ENCODE measurements at places on chromosomes 1 and 21. TPM values are rescaled to one million over a fixed set of nuclear protein-coding genes. Genes with fewer than 3 reads are reported as not detected.

- no peak for DNase-seq
These were observed 41.5 kb upstream of the HAO2 start for GRCh38 chr1:119327094-119327449.

OR2W3 gene
- not detected for total RNA-seq

GRCh38 chr1:50272912-50273311 lies 150.3 kb downstream of the DMRTA2 start:
- no peak for DNase-seq

FCRL1 gene
- not detected for total RNA-seq

DNA sequence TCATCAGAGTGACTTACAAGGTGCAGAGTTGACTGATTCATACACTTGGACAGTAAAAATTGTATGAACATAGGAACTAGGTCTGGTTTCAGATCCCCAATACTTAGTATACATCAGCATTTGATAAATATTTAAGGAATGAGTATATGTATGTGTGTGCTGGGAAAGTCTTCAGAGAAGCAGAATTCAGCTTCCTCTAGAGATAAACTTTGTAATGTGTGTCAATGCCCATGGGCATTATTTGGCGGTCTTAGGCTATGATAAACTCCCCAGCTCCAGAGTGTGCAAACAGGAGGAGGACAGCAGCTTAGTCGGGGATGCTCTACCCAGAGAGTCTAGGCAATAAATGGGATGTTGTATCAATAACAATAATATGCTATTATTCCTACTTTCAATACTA lies 2.9 kb upstream of the CAMK1G start:
- no peak for DNase-seq

MEGF6 gene
- 0.58 TPM for total RNA-seq

DNA sequence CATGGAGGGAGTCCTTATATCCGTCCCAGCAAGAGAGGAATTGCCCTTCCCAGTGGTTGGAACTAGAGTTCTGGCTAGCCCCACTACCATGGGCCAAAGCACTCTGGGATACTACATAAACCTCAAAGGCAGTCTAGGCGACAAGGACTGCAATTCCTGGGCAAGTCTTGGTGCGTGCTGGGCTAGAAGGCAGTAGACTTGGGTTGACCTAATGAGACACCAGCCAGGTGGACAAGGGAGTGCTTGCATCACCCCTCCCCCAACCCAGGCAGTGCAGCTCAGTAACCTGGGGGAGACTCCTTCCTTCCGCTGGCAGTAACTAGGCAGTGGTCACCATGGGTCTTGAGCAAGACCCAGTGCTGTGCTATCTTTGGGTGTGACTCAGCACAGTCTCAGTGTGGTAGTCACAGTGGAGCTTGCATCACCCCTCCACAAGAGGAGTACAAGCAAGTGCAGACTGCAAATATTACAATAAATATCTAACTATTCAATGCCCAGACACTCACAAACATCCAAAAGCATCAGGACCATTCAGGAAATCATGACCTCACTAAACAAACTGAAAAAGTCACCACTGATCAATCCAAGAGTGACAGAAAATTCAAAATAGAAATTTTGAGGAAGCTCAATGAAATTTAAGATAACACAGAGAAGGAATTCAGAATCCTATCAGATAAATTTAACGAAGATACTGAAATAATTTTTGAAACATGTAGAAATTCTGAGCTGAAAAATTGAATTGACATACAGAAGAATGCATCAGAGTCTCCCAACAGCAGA lies 84.7 kb upstream of the LYPLAL1 start:
- peak; percentile 88 for DNase-seq

DNA sequence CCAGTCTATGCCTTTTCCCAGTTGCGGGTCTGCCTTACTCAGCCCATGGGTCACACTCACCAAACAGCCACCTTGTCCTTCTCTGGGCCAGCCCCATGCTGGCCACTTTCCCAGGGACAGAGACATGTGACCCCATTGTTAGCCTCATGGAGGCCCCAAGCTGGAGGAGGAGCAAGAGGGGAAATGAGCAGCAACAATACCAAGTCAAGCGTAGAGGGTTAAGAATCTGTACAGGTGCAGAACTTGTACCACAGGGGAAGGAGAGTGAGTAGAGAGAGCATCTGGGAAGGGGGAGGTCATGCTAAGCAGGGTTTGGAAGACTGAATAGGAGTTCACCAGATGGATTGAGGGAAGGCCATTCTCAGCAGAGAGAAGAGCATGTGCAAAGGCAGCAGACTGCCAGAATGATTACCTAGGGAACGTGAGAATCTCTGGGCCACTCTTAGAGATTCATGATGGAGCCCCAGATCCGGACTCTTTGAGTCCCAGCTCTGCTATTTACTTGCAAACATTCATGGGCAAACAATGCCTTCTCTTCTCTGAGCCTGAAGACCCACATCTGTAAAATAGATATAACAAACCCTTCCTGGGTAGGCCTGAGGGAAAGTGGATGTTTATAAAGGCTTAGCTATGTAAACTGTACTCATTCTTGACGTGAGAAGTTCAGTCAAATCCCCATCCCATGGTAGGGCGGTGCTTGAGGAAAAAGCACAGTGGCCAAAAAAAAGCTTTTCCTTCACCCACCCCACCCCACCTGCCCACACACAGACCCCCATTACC lies 2.8 kb upstream of the SLC2A1 start:
- DNase-seq = peak; percentile 89

DNA sequence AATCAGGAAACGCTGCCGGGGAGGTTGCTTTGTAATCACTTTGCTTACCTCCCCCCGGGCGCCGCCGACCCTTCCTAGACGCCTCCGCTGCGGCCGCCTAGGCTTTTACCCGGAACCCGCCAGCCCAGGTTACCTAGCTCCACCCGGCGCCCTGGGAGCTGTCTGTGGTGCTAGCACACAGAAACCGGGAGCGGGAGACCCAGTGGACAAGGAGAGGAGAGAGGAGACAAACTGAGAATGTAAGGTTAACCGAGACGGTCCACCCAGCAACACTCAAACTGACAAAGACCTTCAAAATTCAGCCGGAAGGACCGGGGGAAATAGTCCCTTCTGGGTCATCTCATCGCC lies 9.8 kb downstream of the BARHL2 start:
- peak; percentile 7 for DNase-seq

DNA sequence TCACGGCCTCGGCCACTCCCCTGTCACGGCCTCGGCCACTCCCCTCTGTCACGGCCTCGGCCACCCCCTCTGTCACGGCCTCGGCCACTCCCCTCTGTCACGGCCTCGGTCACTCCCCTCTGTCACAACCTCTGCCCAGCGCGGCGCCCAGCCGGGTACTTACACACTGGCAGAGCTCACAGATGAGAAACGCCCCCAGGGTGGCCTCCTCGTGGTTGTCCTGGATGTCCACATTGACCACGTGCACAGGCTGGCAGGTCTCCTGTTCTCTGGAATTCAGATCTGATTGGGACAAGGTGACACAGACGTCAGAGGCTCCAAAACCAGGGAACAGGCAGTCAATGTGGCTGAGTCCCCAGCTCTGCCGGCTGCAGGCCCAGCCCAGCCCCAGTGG lies 3.3 kb upstream of the TMEM240 start:
- no peak for DNase-seq

LCE1E gene
- total RNA-seq = not detected

UBXN10 gene
- not detected for total RNA-seq

FALEC gene
- not detected for total RNA-seq

CELA3B gene
- not detected for total RNA-seq

SLC16A4 gene
- 91.7 TPM for total RNA-seq

VPS45 gene
- 30.0 TPM for total RNA-seq

PHF13 gene
- total RNA-seq = 7.8 TPM

DNA sequence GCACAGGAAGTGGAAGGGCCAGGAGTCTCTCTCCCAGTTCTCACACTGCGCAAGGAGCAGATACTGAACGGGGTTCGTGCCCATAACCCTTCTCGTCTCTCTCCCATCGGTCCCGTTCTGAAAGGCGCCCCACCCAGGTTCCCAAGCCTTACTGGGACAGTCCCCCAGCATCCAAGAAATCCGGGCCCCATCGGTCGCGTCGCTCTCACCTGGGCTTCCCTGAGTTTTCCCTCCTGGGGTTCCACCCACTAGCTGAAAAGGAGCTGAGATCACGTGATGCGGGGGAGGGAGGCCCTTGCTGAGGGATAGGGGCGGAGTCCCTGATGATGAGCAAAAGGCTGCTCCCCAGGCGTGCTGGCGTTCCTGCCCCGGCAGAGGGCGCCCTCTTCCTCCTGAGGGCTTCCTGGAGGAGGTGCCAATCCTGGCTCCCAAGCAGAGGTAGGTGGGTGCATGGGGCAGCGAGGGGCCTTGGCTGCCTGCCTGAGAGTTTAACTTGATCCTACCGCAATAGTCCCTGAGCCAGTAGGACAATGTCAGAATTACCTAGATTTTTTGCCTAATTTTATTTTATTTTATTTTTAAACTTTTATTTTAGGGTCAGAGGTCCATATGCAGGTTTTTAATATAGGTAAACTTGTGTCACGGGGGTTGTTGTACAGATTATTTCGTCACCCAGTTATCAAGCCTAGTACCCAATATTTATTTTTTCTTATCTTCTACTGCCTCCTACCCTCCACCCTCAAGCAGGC lies at the start of gene SPOCD1:
Gene SPOCD1 (minus strand): TSS at position 271 of the 749 bp plus-strand sequence. CDS start 689 bp downstream, outside the sequence.
- DNase-seq = peak; percentile 68

- DNase-seq = no peak
These were observed 8.7 kb upstream of the NCMAP start for GRCh38 chr1:24547195-24547594.

GRCh38 chr1:115300087-115300876 lies 37.8 kb downstream of the NGF start:
- no peak for DNase-seq

DNA sequence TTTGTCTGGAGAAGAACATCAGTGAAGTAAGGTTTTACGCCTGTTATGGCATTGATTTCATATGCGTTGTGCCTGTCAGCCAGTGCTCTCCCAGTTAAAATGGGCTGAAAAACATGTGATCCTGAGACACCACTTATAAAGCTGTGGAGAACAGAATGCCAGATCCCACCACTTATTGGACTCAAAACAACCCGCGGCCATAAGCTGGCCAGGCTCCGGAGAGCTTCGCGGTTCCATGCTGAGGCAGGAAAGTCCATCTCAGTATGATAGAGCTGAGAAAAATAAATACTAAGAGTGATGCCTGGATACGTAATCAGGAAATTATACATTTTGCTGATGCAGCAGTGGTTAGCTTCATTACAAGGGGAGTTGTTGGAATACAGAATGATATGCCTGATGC lies 5.1 kb downstream of the APOBEC4 start:
- DNase-seq = no peak

DNA sequence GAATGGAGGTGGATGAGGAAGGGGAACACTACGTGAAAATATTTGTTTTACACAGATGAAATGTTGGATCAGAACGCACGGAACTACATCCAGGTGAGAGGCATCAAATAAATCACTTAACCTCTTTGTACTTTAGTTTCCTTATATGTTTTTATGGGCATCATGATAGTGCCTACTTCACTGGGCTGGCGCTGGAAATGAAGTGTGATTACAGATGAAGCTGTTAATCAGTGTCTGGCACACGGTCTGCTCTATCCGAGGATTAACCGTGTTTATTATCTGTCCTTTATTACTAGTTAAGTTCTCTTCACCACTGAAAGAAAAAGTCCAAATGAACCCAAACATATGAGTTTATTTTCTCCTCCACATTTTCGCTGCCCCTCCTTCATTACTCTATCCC lies 96.0 kb upstream of the TRABD2B start:
- no peak for DNase-seq

GRCh38 chr1:236416165-236416564 lies 22.1 kb downstream of the EDARADD start:
- no peak for DNase-seq

- DNase-seq = no peak
These were observed 179.6 kb downstream of the RUNX1 start for GRCh38 chr21:34869545-34869944.

LMOD1 gene
- total RNA-seq = not detected

GRCh38 chr1:184747089-184747955 lies 7.3 kb downstream of the EDEM3 start:
- no peak for DNase-seq

CELA2B gene
- total RNA-seq = not detected

GRCh38 chr1:75130865-75131564 lies 3.2 kb upstream of the LHX8 start:
- no peak for DNase-seq

RNU5D-1 gene
- total RNA-seq = not detected

PRRX1 gene
- total RNA-seq = 0.10 TPM

GRCh38 chr1:103489935-103490334 lies 35.6 kb upstream of the RNPC3 start:
- DNase-seq = peak; percentile 6

GRCh38 chr1:113253187-113253586 lies 137.1 kb upstream of the MAGI3 start:
- DNase-seq = no peak

ITGB3BP gene
- total RNA-seq = 49.1 TPM

KRTAP19-1 gene
- total RNA-seq = not detected

KRTAP22-1 gene
- total RNA-seq = not detected

DNA sequence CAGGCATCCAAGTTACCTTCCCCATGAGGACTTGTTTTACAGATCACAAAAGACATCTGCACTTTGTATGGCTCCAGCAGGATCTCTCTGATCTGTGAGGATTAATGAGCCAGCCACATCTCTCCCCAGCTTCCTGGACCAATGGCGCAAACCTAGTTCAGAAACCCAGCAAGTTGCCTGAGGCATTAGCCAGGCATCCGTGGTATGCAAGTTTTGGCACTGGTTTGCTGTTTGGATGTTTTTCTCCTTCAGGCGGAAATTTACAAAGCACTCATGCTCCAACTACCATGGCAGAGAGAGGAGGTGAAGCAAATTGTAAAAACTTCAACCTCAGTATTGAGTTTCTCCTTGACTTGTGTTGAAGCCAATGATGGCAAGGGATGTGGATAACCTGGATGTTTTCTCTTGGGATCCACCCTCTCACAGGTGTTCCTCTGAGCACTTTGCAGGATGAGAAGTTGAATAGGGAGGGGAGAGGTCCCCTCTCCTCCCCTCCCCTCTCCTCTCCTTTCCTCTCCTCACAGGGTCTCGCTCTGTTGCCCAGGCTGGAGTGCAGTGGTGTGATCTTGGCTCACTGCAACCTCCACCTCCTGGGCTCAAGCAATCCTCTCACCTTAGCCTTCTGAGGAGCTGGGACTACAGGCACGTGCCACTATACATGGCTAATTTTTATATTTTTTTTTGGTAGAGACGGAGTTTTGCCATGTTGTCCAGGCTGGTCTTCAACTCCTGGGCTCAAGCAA lies 25.6 kb upstream of the ENO1 start:
- peak; percentile 93 for DNase-seq

GRCh38 chr1:65421351-65422025 lies 1.0 kb downstream of the LEPR start:
- no peak for DNase-seq

- DNase-seq = no peak
These were observed 81.1 kb downstream of the NPHP4 start for GRCh38 chr1:5911157-5911556.

HMCN1 gene
- 14.8 TPM for total RNA-seq

- no peak for DNase-seq
These were observed 21.8 kb downstream of the POFUT2 start for GRCh38 chr21:45265721-45266517.

- DNase-seq = no peak
These were observed 967 bp downstream of the CENPS start for GRCh38 chr1:10431070-10431730.

OR2T2 gene
- not detected for total RNA-seq

GRCh38 chr1:231465051-231465450 lies 43.0 kb upstream of the EGLN1 start:
- DNase-seq = no peak

FOXO6 gene
- 0.45 TPM for total RNA-seq

ADAMTS4 gene
- not detected for total RNA-seq

GRCh38 chr1:75400716-75401115 lies 210.2 kb downstream of the SLC44A5 start:
- DNase-seq = no peak

Measured in H4 (cell line).